Fibroblast of skin of right quadriceps (primary cell): ENCODE measurements at places on chromosomes 4 and X.
A peak's percentile ranks its signal among the peaks of the same experiment; 100 is the strongest.

- peak; percentile 25 for DNase-seq
Observed at GRCh38 chrX:154486396-154487207, at the start of gene UBL4A. TSS of gene UBL4A (minus strand) at chrX:154486615. CDS start at chrX:154486584, 31 bp downstream.

DNA sequence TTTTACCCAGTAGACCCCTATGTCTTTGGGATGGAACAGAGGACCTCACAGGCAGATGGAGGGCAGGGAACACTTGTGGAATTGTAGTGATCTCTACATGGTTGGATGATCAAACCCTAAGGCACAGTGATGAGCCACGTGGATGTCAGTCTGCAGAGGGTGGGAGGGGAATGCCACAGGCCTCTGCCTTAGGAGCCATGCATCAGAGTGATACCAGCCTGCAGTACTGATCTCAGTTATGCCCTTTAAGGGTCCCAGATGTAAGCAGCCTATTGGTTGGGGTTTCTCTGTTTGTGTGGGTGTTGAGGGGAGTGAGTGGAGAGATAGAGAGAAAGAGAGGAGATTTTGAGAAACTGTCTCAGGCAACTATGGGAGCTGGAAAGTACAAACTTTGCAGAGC lies 39.9 kb upstream of the XAGE1B start:
- no peak for DNase-seq

DNA sequence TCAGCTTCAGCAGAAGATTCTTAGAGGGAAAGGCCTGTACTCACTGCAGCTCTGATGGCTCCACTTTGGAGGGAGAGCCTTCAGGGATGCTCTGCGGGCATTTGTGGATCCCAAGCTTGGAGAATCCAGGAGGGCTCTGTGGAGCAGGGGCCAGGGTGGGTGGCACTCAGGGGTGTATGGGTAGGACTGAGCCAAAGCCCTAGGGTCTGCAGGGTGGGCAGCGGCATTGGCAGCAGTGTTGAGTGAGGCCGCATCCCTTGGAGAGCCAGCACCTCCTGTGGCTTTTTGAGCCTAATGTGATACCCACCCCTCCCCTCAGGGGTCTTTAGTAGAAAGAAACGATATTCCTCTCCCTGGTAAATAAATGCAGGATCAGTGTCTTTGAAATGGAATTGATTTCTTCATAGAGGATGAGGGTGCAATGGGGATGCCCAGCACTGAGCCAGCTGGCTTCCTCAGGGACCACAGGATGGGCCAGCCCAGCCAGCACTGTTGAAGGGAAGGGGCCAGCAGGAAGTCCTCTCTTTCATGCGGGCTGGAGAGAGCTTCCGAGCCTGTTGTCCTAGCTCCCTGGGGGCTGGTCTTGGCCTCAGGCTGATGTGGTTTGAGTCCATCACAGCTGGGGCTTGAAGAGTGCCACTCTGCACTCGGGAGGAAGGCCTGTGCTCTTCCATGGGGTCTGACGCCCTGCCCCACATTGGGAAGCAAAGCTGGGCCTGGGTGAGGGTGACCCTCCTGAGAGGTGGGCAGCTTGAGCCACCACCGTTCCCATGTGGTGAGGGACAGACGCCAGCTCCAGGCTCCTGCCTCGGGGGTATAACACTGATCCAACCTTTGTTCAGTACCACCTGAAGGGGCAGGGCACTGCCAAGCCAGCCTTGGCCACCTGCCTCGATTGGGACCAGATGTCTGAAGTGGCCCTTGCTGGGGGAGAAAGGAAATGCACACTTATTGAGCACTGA lies 49.5 kb downstream of the PSAPL1 start:
- DNase-seq = no peak

GRCh38 chr4:60911127-60911526 lies 289.0 kb upstream of the ADGRL3 start:
- DNase-seq = no peak

- DNase-seq = peak; percentile 80
Observed at GRCh38 chr4:113446019-113446418, 315.5 kb downstream of the CAMK2D start.
